Peyer's patch (tissue), 4 donors: ENCODE measurements at places on chromosomes 1 and 21.

- DNase-seq, result no peak
Observed at GRCh38 chr1:151545542-151545941, 5.4 kb downstream of the TUFT1 start.

- DNase-seq, result no peak
Observed at GRCh38 chr1:197928849-197929336, 11.7 kb downstream of the LHX9 start.

DNA sequence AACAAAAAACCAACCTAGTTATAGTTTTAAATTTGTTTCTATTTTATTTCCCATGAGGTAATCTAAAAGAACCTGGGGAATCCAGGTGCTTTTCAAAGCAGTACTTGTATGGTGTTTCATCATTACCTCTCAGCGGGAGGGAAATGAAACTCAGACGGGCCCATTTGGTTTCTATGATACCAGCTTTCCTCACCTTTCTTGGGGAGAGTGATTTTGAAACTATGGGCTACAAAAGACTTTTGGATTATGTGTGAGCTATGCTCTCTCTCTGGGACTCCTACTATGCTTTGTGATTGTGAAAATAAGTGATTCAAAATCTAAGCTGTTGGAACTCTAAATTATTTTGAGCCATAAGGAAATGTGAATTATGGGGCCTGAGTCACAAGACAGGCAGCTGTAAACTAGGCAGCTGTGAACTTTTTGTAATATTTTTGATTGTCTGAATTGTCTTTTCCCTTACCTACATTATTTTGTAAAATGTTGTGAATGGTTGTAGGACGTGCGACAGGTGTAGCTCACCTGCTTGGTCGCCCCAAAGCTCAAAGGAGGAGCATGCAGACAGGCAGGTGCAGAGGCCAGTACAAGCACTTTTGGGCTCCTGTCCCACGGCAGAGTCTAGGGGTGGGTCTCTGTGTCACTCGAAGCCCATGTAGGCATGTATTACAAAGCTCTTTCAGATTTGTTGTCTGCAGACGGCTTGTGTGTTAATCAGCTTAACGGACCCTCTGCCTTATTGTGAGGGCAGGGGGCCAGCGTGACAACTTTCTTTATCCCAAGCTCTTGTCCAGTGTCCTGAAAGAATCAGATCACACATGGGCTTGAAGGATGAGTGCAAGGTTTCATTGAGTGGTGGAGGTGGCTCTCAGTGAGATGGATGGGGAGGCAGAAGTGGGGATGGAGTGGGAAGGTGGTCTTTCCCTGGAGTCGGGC lies 64.8 kb upstream of the BACH1 start:
- no peak for DNase-seq

- no peak for DNase-seq
Observed at GRCh38 chr1:177944016-177944949, 25.6 kb downstream of the SEC16B start.

GRCh38 chr1:26096471-26096870 lies 15.2 kb upstream of the PDIK1L start:
- no peak for DNase-seq

DNA sequence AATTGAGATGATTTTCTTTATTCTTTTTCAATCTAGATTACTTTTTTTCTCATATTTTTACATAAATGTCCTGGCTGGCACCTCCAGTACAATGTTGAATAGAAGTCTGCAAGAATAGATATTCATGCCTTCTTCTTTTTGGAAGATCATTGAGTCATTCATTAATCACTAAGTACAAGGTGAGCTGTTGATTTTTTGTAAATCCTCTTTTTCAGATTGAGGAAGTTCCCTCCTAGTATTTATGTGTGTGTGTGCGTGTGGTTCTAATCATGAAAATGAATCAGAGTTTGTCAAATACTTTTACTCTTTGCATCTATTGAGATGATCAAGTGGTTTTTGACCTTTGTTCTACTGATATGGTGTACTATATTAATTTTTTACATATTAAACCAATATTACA lies 859.3 kb downstream of the KCNT2 start:
- DNase-seq, result no peak

GRCh38 chr1:44634606-44635189 lies 39.6 kb downstream of the TMEM53 start:
- DNase-seq, result no peak
